Dermis blood vessel endothelial cell (primary cell): ENCODE measurements at places on chromosomes 5 and 9.

- DNase-seq: no peak
These were observed 12.2 kb downstream of the CD74 start for GRCh38 chr5:150400316-150401075.

DNA sequence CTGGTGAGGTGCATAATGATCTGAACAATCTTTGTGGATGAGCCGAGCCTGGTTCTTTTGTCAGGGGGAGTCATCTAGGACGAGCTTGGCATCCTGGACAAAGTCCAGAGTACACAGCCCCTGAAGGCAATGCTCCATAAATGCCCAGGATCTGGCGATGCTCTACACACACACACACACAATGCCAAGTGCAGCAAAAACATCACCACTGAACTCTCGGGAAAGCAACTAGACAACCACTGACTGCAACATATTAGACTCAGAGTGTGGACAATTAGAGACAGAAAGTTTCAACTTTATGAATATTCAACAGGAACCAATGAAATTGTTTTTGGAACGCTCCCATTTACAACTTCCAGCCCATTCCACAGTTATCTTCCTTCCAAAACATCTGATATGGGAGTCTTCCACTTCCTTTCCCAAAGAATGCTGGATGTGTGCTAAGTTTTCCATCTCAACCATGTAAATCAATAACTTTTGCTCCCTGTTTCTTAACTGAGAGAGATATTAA is 227.6 kb upstream of the ANKRD55 start:
- peak; percentile 32 for DNase-seq

- no peak for DNase-seq
These were observed 102.4 kb downstream of the TTLL11 start for GRCh38 chr9:121990600-121991306.

DNA sequence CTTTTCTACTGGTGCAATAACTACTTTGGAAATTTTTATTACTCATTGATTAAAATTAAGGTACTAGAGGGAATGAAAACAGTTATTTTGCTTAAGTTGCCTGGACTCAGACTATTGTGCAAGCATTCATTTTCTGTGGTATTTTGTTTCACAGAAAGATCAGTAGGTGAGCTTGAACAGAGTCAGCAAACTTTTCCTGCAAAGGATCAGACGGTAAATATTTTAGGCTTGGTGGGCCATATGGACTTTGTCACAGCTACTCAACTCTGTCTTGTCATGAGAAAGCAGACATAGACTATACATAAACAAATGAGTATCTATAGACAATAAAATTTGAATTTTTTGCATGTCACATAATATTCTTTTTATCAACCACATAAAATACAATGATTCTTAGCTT is 1036.4 kb downstream of the NR2F1-AS1 start:
- no peak for DNase-seq

DNA sequence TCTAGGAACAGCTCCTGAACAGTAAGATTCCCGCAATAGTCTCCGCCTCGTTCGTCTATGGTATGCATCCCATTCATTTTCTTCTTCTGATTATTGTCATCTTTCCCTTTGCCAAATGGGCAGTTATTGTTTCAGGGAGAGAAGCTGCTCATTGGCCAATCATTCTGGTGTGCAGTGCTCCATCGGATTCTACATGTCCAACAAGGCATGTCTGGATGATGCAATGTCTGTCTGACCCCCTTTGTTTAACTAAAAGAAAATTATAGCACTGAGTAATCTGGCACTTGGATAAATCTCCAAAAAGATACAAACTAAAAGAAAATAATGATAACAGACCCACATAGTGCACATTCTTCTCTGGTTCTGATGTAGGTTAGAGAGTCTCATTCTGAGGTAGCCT is 515.6 kb upstream of the DMAC1 start:
- no peak for DNase-seq

DNA sequence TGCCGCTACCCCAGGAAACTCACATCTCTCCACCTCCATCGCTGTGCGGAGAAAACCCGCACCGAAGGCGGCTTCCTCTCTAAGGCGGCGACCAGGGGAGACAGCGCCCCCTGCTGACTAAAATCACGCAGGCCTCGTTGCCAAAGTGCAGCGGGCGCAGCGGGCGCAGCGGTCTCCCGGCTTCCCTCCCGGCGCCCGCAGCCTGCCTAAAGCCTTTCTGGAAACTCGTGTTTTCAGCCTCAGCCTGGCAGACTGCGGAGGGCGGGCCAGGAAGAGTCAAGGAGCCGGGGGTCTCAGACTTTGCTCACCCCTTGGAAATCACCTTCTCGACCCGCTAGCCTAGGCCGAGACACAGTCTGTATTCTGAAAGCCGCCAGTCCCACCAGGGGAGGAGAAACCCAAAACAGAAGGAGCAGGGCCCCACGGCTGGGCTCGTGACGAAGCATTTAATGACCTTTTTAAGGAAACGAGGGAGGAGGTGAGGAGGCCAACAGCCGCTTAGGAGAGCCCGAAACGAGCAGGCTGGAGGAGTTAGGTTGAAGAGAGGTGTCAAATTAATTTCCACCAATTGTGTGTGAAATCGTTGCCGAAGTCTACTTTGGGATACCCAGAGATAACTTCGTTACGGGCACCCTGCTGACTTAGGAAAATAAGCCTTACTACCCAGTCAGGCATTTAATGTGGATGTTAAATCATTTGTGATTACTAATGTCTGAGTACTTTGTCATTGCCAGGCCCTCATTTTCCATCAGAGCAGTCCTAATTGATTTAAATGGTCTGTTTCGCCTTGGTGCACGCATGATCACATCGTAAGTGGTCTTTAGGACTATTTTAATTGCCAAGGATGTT is 7.3 kb upstream of the FOXB2 start:
- peak; percentile 75 for DNase-seq

DNA sequence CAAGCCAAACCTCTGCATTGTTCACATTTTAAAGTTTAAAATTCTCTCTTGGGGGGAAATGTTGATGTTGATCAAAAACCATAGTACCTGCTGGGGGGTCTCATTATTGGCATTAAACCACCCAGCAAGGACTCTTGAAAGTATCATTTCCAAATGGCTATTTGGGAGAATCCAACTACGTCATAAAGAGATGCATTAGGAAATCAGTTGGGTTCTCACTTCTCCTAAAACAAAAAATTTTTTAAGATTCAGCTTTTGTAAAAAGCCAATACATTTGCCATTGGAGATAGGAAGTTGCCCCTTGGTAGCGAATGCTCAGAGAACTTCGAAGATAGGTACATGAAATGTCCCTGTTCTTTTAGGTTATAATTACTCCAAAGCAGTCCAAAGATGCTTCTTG is 96.4 kb downstream of the GNAQ start:
- DNase-seq: no peak

DNA sequence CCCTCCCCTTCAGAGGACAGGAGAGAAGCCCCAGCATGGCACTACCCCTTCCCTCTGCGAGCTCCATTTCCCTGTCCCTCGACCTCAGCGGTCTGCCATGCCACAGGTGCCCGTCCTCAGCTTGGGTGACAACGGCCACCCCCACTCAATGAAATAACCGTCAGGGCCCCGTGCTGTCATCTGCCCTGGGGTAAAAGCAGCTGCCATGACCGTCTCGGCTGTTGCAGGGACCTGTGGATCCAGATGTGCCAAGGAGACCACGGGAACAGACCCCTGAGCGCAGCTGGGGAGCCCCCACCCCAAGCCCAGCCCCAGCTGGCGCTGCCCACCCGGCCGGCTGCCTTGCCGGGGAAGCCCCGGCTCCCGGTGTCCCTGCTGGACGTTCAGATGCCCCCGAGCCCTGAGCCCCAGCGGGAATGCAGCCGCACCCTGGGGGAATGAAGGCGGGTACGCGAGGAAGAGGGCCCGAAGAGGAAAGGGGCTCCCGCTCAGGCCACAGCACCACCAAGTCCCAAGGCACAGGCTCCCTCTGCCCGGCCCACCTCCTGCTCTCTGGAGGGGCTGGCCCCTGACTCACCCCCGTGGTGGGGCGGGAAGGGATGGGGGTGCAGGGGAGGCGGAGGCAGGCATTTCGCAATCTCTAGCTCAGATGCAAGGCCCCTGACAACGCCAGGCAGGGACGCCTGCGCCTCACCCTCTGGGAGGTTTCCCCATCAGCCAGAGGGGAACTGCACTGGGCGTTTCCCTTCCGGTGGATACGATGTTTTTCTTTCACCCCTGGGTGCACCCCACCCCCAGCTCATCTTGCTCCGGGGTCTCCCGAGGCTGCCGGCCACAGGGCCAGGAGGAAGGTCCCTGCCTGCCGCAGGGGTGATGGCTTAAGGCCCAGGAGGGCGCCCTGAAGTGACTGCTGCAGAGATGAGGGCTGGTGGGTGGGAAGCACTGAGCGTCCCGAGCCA is 49.2 kb downstream of the NACC2 start:
- DNase-seq: no peak

DNA sequence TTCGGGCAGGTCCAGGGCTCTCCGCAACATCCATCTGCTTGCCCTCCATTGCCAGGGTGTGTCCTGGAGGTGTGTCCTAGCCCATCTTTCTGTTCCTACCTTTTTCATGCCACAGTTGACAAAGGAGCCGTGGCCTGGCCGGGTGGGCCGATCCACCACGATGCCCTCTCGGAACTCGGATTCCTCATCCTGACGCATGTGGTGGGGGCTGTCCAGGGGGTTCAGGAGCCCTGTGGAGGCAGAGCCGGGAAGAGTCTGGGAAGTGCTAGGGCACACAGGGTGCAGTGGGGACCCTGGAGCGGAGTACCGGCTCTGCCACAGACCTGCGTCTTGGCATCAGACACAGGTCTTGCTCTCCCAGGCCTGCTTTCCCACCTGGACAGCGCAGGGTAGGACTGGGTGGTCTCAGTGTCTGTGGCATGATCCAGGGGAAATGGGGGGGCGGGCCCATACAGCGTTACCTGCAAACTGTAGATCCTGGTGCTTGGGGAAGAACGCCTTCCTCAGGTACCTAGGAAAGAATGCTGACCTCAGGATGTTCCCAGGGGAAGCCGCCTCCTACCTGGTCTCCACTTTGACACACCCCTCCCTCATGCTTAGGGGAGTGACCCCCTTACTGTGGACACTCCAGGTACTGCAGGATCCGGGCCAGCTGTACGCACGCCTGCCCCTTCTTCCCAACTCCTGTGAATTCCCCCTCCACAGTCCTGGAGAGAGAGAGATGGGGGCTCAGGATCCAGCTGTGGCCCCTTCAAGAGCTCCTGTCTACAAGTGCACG is 3.5 kb downstream of the SPOUT1 start:
- DNase-seq: no peak

DNA sequence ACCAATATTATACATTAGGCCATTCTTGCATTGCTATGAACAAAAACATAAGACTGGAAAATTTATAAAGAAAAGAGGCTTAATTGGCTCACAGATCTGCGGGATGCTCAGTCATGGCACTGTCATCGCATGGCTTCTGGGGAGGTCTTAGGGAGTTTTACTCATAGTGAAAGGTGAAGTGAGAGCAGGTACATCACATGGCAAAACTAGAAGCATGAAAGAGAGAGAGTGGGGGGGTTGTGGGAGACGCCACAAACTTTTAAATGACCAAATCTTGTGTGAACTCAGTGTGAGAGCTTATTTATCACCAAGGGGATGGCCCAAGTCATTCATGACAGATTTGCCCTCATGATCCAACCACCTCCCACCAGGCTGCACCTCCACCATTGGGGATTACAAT is 398.3 kb upstream of the EDIL3 start:
- DNase-seq: no peak

- DNase-seq: no peak
These were observed 237.0 kb downstream of the PRELID2 start for GRCh38 chr5:145598184-145598583.

DNA sequence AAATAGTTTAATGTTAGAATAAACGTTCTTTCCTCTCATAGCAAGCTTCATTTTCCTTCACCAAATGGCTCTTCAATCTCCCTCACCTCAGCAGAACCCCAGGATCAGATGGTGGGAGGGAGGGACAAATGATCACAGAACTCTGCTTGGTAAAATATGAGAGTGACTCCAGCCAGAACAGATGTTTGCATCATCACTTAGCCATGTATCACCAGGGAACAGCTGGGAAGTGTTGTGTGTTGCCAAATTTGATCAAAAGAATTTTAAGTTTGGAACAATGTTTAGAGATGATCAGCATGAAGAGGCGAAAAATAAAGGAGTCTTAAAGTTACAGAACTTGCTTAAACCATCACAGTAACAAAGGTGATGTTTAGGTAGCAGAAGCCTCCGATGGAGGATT is 115.7 kb downstream of the FRMD3 start:
- DNase-seq: no peak

DNA sequence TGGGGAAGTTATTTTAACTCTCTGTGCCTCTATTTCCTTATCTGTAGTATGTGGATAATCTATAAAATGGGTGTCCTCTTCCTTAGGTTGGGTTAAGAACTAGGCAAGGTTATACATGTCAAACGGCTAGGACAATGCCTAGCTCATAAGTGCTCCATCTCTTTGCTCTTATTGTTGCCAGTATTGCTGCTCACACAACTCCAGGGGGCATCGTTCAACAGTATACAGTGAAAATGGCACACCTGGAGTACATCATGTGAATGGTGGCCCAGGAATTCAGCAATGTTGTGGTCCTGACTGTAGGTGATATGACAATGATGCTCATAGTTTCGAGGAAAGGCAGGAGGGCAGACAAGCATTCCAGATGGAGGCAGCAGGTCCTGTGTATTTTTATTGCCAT is 30.1 kb downstream of the SLIT3 start:
- DNase-seq: no peak

GRCh38 chr5:17127743-17128231 is 89.6 kb upstream of the BASP1 start:
- DNase-seq: peak; percentile 85

DNA sequence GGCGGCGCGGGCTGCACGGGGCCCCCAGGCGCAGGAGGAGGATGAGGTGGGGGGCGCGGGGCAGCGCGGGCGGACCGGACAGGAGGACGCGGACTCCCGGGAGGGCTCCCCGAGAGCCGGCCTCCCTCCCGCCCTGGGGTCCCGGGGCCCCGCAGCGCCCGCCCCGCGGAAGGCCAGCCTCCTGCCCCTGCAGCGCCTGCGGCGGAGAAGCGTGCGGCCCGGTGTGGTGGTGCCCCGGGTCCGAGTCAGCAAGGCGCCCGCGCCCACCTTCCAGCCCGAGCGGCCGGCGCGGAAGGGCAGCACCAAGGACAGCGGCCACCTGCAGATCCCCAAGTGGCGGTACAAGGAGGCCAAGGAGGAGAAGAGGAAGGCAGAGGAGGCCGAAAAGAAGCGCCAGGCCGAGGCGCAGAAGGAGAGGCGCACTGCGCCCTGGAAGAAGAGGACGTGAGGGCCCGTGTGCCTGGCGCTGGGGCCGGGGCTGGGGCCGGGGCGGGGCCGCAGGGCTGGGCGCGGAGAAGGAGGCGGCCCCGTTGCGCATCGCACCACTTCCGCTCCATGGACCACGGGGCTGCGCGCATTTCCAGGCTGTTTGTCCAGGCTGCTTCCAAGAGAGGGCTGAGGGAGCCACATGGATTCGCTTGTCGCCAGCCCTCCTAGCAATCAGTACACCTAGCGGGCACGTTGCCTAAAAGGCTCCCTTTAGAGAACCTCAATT is 86.0 kb downstream of the ANKRD33B start:
- peak; percentile 42 for DNase-seq
